ENCODE measurements at places on chromosomes 13 and 19. TPM values are rescaled to one million over a fixed set of nuclear protein-coding genes. Genes with fewer than 3 reads are reported as not detected.
A peak's percentile ranks its signal among the peaks of the same experiment; 100 is the strongest.

GRCh38 chr19:27780367-27781075 lies 1432.4 kb downstream of the UQCRFS1 start:
- DNase-seq = no peak

GRCh38 chr19:42113641-42114348 lies 18.5 kb downstream of the POU2F2 start:
- DNase-seq = no peak

DNA sequence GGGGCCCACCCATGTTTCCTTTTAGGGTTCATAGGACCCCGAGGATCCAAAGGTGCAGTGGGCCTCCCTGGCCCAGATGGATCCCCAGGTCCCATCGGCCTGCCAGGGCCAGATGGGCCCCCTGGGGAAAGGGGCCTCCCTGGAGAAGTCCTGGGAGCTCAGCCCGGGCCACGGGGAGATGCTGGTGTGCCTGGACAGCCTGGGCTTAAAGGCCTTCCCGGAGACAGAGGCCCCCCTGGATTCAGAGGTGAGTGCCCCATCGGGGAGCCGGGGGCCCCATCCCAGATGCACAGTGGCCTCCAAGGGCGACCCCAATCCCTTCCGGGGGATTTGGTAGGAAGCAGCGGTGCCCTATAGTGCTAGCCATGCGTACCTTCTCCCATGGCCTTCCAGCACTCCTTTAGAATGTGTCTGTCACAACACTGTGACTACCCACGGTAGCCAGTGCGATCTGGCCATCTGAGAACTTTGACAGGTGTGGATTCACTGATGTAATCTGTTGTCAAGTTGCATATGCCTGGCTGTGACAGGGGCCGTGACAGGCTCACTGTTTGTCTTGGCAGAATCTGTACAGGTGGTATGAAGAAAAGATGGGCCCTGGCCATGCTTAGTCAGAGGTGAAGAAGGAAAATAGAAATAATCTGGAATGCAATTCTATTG lies 88.5 kb downstream of the RAB20 start:
- DNase-seq = no peak

DNA sequence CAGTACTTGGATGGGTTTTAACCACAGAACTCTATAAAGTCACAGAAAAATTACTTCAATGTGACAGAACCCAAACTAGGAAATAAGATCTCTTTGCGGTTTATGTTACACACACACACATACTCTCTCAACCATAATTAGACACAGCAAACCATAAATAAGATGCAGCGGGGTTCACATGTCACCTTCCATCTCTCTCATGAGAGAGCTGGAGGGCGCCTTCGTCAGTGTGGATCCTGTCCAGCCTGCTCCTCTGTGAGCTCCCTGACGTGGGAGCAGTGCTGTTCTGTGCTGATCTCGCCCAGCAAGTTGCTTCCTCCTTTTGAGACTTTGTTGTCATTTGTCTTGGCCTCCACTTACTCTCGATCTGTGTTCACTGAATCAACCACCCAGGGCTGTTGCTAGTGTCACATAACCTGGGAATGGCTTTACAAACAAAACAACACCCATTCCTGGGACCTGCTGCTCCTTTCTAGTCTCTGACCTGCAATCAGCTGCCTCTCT lies 204.9 kb upstream of the KL start:
- DNase-seq = peak; percentile 15

The LGALS16 gene
- total RNA-seq = not detected

The GDF15 gene
- 2.5 TPM for total RNA-seq

- DNase-seq = peak; percentile 16
Measured at GRCh38 chr13:61410669-61411297, 4.9 kb downstream of the PCDH20 start.

DNA sequence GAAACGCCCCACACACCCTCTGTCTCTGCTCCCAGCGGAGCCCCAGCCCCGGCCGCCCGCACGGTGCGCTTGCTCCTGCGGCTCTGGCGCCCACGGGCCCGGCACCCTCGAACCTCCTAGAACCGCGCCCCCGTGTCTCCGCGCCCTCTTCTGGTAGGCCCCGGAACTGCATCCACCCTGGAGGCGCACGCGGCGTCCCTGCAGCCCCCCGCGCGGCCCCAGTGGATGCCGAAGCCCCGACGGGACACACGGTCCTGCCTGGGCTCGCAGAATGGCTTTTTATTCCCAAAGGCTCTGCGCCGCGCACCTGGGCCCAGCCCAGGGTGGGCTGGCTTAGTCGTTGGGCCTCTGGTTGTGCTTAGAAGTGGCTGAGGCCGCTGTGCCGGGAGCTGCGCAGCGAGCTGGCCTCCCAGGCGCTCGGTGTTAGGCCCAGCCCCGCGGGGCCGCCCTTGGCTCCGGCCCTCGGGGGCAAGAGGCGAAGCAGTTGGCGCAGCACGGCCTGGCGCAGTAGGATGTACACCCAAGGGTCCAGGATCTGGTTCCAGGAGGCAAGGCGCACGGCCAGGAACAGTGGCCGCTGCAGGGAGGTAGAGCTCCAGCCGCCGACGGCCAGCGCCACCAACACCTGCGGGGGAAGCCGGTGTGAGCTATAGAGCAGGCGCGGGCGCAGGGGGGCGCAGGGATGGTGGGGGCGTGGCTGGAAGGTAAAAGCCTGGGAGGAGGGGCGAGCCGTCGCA lies 2.8 kb downstream of the PTGER1 start:
- DNase-seq = peak; percentile 88

The ATP8B3 gene
- total RNA-seq = 0.06 TPM

DNA sequence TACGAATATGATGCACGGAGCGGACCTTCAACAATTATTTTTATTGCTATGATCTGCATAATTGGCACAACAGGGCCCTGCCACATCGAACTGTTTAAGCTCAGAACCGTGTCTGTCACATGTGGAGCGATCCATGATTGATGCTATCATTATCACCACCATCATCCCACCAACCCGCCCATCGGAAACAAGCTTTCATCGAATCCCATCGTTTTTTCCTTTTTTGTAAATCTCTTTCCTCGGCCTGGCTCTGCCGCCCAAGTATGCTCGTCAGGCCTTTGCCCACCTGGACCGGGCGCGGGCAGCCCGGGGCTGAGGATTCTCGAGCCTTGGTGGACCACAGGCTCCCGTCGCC lies 533 bp upstream of the DCAF15 start:
- no peak for DNase-seq

Measured in neural progenitor cell (in vitro differentiated cells).